ENCODE measurements at places on chromosomes 4 and X.

- DNase-seq = no peak
Observed at GRCh38 chr4:179472164-179472563, 2029.9 kb upstream of the AGA start.

- DNase-seq = no peak
Observed at GRCh38 chr4:128307123-128307571, 19.5 kb upstream of the PGRMC2 start.

DNA sequence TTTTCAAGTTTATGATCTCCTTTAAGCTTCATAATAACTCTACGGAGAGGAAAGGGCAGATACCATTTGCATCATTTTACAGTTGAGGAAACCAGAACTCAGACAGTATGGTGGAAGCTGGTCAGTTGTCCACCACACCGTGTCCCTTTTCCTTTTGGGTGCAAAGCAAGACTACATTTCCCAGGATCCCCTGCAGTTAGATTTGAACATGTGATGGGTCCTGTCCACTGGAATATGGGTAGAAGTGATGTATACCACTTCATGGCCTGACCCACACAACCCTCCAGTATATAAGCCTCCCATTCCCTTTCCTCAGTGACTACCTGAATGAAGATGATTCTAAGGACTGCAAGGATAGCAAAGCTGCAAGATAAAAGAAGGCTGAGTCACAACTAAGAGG lies 74.7 kb downstream of the BEND2 start:
- DNase-seq = no peak

- no peak for DNase-seq
Observed at GRCh38 chr4:8340781-8341241, 71.3 kb downstream of the HTRA3 start.
